Keratinocyte (primary cell): ENCODE measurements at places on chromosomes 5 and 9.

GRCh38 chr5:157222506-157223230 lies 42.0 kb downstream of the ITK start:
- no peak for DNase-seq

DNA sequence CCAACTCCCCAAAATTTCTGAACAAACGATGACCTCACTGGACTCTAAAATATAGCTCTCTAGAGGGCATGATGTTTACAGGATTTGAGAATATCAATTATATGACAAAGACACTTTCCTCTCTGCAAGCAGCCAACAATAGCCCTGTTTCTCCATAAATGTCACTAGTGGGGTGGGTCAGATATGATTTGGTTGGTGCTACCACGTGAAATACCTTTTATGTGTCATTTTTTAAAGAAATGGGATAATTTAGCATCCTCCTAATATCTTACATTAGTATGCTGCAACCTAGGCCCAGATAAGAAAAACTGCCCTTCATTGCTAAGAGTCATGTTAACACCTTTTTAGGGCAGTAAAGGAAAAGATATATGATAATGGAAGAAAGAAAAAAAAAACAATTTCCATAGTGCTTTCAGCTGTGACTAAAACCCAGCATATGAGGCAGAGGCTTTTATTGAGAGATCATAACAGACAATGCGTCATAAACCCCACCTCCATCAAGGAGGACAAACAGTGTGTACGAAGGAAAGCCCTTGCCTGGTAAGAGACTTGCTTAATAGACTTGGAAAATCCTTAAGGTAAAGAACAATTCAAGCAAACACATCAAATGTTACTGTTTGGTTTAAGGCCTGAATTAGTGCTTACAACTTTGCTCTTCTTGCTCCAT lies 372.4 kb upstream of the PAPPA start:
- no peak for DNase-seq

DNA sequence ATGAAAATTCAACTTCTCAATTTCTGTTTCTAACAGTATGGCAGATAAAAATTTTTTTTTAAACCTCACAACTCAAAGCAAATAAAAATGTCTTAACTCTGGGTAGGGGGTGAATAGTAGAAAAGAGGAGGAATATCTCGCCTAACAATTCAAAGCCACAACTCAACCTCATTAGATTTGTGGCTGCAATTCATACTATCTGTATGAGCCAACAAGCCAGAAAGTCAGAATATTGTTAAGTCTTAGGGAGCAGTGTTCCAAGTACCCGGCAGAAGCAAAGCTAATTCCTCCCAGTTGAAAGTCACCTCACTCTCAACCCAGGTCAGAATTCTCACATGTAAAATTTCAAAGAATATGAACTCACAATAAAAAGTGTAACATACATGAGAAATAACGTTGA lies 15.0 kb downstream of the PJA2 start:
- no peak for DNase-seq

DNA sequence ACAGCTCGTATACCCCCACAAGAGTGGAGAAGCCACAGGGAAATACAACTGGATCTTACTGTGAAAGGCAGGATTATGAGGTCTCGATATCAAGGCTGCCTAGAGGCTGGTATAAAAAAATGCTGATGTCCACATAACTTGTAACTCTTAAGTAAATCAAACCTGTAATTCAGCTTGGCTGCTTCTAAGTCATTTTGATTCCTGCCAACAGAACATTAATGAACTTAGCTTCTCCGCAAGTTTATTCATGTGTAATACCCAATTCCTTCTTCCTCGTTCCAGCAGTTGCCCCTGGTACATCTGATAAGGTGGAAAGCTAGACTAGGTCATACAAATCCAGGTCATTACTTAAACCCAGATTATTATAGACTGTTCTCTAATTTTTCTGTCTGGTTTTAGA lies 16.4 kb upstream of the SMIM15 start:
- DNase-seq: no peak

DNA sequence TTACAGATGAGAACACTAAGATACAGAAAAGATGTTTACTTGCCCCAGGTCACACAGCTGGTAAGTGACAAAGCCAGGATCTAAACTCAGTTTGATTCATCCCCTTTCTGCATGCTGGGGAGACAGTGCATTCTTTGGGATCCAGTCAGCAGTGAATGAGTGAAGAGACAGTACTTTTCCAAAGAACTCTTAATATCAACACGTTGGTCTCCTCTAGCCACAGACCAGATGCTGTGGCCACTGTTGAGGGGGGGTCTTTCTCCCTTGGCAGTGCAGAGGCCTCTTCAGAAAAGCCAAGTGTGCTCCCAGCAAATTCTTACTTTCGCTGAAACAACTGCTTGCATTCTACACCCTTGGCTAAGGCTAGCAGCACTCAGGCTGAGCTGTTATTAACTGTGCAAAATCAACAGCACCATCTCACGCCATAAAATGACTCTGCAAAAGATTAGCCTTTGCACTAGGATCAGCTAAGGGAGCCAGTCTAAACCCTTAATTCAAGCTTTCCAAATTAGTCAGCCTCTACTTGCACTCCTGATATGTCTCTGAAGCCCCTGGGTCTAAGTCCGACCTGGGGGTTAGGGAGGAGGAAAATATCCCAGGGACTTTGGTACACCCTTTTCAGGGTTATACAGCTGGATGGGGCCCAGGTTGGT lies 4.8 kb upstream of the TMEM171 start:
- DNase-seq: peak; percentile 32

- DNase-seq: no peak
Observed at GRCh38 chr9:110047232-110047954, 160.6 kb downstream of the C9orf152 start.

DNA sequence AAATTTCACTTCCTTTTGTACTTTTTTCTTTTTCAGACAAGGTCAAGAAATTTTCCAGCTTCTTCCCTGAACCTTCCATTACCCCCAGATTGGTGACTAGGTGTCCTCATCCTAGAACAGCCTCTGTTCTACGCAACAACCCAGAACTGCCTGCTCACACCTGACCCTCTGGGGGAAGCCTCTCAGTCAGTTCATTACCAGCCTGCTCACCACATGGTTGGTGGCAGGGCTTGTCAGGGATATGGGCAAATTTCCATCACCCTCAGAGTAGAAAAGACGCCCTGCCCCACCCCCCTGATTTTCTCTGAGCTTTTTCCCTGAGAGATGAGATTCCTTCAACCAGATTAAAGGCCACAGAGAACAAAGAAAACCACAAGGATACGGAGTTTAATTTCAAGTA lies 5.3 kb upstream of the CFAP95 start:
- DNase-seq: no peak

GRCh38 chr9:37947977-37948376 lies 44.0 kb upstream of the SLC25A51 start:
- DNase-seq: no peak

DNA sequence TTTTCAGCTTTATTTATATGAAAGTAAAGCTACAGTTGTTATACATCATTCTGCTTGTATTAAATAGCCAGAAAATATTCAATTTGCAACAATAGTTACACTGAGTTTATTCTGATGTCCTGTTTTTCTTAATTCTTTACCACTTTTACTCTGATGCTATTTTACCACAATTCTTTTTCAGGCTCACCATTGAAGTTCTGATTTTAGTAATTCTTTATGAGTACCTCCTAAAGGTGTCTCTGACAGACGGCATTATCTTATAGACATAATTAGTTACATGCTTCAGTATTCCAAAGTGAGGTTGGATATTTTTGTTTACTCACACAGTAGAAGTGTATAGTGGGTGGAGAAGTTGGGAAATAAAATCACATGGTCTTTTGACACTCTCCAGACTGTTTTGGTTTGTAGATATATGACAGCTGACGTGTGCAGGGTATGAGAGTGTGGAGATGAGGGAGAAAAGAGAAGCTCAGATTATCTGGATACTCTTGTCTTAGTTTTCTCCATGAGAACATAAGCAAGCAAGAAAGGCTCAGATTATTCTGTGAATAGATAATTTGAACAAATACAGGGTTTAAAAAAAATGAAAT lies 97.4 kb downstream of the FBXO4 start:
- no peak for DNase-seq

- no peak for DNase-seq
Observed at GRCh38 chr5:32504329-32504988, 59.9 kb upstream of the ZFR start.

GRCh38 chr9:136377341-136378169 lies 4.1 kb upstream of the CARD9 start:
- no peak for DNase-seq

GRCh38 chr9:81373294-81373693 lies 316.1 kb downstream of the TLE1 start:
- no peak for DNase-seq

DNA sequence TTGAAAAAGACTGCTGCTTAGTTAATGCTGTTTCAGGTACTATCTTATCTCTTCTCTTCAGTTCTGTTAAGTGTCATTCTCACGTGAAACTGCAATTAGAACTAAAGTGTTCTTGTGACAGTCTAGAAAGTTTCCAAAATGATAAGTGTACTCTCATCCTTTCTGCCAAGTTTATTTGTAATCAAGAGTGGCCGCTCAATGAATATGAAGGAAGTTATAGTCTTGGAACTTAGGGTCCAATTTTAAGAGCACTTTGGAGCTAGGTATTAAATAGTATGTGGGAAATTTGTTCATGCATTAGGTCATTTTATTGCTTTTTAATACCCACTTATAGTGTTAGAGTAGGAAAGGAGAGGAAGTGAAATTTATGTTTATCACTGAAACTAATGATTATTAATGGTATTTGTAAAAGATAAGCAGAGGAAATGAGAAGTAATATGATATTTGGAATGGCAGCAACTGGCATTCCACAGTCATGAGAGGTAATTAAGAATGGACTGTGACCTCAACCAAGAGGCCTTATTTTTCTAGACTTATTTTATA lies 20.4 kb downstream of the XRCC4 start:
- no peak for DNase-seq

GRCh38 chr5:111681414-111682120 lies 75.4 kb downstream of the NREP start:
- DNase-seq: no peak

DNA sequence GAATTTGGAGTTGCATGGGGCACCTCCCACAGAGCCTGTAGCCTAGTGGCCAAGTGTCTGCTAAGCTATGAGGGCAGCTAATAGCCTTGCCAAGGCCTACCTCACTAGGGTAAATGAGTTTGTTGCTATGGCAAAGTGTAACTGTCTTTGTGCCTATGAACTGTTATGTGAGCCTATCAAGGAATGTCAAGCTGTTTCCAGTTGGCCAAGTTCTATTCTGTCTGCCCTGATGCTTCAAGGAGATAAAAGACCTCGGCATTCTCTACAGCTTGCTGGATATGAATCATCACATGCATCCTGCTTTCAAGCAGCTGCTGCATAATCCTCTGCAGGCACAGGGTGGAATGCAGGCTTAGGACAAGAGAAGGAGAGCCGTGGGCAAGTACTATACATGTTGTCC lies 69.8 kb upstream of the CCDC112 start:
- DNase-seq: peak; percentile 83

- DNase-seq: no peak
Observed at GRCh38 chr9:16868701-16869100, 1.8 kb downstream of the BNC2 start.

GRCh38 chr9:122085260-122085659 lies 7.8 kb downstream of the TTLL11 start:
- DNase-seq: no peak

GRCh38 chr9:13983607-13984006 lies 330.3 kb downstream of the NFIB start:
- no peak for DNase-seq

DNA sequence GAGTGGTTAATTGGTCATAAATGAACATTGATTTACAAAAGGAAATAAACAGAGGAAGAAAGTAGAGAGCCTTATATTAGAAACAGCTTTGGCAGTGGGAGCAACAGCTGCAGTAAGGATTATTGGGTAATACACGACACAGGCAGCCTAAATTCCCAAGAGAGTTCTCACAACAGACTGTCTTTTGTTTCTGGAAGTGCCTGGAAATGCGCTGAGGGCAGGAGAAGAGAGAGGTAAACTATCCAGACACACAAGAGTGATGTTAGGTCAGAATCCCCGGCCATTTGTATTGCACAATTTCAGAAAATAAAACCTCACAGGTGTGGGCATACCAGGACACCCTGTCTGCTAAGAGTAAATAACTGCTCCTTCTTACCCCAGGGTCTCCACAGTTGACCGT lies 450.4 kb upstream of the CTNND2 start:
- no peak for DNase-seq

- DNase-seq: no peak
Observed at GRCh38 chr9:21450733-21451394, 10.6 kb downstream of the IFNA1 start.
